ENCODE measurements at places on chromosomes 13 and 19. TPM values are rescaled to one million over a fixed set of nuclear protein-coding genes. Genes with fewer than 3 reads are reported as not detected.

DCT gene
- 0.83 TPM for total RNA-seq

PRR19 gene
- total RNA-seq, result 0.16 TPM

NDFIP2 gene
- total RNA-seq, result 19.5 TPM

HIPK4 gene
- total RNA-seq, result 0.14 TPM

ENOX1 gene
- 0.61 TPM for total RNA-seq

- DNase-seq, result no peak
Measured at GRCh38 chr13:99370481-99371275, 63.5 kb upstream of the GPR183 start.

DNA sequence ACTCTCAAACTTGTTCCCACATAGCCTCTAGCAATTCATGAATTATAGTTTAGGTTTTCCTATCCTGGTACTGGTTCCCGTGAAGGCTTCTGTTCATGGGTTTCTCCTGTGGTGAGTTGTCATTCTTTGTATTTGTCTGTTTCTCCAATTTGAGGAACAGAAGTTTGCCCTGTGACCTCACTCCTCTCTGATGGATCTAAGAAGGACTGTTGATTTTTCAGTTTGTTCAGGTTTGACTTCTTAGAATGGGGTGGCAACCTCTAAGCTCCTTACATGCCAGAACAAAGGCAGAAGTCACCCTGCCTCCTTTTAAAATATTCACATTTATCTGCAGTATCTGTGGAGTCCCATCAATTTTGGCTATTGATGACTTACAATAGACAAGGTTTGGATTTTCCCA is 354.0 kb downstream of the SPRY2 start:
- no peak for DNase-seq

GRCh38 chr13:40519637-40520036 is 146.8 kb downstream of the FOXO1 start:
- no peak for DNase-seq

- DNase-seq, result peak; percentile 71
Measured at GRCh38 chr19:4338441-4339355, at the start of gene STAP2. TSS of gene STAP2 (minus strand) at chr19:4338827. CDS start at chr19:4338753, 74 bp downstream.

GRCh38 chr13:59863621-59864020 is 300.1 kb downstream of the DIAPH3 start:
- DNase-seq, result no peak

DNA sequence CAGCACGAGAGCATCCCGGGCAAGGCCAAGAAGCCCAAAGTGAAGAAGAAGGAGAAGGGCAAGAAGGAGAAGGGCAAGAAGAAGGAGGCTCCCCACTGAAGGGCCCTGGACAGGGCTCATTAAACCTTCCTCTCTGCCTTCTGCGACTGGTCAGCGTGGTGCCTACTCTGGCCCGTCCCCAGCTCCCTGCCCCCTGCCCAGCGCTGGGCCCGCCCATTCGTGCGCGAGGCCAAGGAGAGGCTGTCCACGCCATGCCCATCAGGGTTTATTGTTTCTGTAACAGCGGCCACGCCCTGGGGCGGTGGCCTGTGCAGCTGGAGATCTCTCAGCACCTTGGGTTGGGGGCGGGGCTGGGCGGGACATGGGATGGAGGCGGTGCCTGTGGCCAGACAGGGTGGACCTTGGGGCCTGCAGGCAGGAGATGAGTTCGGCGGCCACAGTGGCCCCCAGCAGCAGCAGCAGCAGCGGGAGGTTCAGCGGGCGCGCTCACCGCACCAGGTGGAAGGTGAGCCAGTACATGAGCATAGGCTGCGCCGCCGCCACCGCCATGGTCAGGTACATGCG is 897 bp downstream of the C19orf33 start:
- peak; percentile 89 for DNase-seq

DNA sequence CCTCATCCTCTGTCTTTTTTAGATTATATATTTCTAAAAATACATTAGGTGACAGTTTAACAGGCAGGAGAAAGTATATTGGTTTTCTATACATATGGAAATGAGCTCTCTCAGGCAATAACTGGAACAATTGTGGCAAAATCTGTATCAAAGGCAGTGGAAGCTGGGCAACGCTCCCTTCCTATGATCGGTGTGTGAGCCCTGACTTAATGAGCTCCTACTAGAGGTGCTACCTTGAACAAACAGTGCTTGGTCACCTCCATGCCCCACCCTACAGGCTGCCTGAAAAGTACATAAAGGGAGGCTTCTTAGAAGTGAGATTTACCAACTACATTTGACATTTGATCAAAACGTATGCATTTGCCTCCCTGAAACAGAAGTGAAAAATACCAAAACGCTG is 185.3 kb downstream of the EFNB2 start:
- DNase-seq, result no peak

DNA sequence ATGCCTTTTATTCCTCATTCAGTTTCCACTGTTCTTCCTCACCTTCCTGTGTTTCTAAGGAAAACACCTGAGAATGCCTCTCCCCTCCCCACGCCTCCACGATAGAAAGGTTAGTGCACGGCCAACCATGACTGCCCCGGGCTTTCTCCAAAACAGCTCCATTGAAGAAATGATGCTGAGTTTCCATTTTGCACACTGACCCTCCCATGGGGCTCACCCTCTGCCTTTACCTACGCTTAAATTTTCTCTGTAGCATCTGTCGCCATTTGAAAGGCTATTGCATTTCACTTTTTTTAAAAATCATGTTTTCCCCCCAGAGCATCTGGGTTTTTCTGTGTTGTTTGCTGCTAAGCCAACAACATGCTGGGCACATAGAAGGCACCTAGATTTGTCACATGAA is 48.2 kb downstream of the ABCC4 start:
- DNase-seq, result no peak

GRCh38 chr19:48292798-48293197 is 22.9 kb downstream of the ZNF114 start:
- no peak for DNase-seq

GRCh38 chr19:40690050-40690692 is at the start of gene NUMBL:
TSS of gene NUMBL (minus strand) at chr19:40690651. CDS start at chr19:40690483, 168 bp downstream.
- no peak for DNase-seq

DNA sequence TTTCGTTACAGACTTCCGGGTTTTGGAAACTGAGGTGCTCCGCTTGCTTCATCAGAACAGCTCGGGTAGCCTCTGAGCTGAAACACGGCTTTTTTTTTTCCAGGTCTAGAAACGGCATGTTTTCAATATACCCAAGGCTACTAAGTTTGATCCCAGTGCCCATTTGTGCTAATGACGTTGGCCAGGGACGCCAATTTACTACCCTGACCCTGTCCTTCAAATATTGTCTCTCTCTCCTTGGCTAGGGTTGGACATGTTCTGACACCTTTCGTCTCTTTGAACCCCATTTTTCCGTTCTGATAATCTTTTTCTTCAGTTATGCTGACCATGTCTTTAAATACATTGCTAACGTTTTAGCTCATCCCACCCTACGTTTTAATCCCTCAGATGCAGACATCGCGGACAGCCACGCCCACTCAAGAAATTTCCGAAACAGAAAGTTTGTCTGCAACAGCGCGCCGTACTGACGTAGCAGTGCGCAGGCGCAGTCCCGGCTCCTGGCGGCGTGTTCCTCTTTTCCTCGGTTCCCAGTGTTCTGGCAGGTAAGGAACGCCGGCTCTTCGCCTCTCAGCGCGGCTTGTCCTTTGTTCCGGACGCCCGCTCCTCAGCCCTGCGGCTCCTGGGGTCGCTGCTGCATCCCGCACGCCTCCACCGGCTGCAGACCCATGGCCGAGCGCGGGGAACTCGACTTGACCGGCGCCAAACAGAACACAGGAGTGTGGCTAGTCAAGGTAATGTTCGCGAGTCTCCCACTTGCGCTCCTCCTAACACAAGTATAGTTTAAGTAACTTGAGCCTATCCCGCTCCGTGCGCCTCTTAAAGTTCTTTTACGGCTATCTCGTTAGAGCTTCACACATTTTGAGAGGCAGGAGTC is at the start of gene GTF2F2:
Gene GTF2F2 (plus strand): TSS at position 520 of the 874 bp plus-strand sequence. CDS start 146 bp downstream, at position 666.
- peak; percentile 96 for DNase-seq

DNA sequence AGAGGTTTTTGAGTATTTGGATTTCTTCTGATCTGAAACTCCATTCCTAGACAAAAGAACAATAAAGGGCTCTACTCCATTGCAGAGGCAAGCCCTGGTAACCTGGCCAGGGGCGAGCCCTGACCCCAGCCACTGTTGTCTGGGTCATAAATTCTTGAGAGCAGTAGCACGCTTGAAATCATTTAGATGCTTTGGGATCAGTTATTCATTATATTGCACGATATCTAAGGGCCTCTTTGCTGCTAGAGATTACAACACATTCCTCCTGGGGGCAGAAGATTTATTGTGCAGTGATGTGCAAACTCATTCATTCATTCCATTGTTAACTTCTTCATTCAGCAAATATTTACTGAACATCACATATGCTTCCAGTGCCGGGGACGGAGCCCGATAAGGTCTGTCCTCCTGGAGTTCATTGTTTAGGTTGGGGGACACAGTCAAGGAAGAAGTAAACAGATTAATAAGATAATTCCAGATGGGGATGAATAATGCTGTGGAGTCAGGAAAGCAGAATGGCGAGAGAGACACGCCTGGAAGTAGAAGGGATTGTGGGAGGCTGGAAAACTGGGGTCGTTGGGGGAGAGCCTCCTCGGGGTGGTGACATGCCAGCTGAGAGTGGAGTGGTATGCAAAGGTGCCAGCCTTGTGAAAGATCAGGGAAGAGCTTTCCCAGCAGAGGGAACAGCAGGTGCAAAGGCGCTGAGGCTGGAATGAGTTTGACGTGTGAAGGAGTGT is 34.9 kb downstream of the SIPA1L3 start:
- DNase-seq, result no peak

DNA sequence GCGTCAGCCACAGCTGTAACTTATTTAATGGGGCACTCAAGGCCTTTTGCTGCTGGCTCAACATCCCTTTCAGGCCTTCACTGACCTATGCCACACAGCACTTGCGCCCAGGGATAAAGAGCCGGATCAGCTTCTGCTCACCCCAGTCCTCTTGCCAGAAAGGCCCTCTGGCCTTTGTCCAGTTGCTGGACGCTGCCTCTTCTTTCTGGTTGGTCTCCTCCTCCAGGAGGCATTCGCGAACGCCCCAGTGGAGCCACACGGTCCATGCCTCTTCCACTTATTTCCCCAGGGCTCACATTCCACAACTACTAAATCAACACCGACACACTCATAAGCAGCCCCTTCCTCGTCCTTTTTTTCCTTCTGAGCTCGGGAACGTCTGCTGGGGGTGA is 3.7 kb upstream of the ZNF329 start:
- peak; percentile 60 for DNase-seq

DNA sequence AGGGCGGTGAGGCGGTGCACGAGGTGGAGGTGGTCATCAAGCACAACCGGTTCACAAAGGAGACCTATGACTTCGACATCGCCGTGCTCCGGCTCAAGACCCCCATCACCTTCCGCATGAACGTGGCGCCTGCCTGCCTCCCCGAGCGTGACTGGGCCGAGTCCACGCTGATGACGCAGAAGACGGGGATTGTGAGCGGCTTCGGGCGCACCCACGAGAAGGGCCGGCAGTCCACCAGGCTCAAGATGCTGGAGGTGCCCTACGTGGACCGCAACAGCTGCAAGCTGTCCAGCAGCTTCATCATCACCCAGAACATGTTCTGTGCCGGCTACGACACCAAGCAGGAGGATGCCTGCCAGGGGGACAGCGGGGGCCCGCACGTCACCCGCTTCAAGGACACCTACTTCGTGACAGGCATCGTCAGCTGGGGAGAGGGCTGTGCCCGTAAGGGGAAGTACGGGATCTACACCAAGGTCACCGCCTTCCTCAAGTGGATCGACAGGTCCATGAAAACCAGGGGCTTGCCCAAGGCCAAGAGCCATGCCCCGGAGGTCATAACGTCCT is 9.4 kb upstream of the PROZ start:
- no peak for DNase-seq

DNA sequence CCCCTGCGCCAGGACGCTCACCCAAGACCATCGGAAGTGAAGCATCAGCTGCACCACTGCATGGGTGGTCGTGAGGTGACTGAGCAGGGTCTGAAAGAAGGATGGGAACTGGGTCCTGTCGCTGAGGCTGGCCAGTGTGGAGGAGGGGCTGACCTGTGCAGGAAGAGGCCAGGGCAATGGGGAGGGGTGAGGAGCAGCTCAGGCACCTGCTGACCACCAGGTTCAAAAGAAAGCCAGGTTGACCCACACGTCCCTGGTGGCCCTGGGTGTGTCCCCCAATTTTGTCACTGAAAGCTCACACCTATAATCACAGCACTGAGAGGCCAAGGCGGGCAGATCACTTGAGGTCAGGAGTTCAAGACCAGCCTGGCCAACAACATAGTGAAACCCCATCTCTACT is 13.7 kb upstream of the ZSCAN1 start:
- no peak for DNase-seq

GRCh38 chr19:44984005-44984404 is 17.3 kb upstream of the RELB start:
- DNase-seq, result no peak

DNA sequence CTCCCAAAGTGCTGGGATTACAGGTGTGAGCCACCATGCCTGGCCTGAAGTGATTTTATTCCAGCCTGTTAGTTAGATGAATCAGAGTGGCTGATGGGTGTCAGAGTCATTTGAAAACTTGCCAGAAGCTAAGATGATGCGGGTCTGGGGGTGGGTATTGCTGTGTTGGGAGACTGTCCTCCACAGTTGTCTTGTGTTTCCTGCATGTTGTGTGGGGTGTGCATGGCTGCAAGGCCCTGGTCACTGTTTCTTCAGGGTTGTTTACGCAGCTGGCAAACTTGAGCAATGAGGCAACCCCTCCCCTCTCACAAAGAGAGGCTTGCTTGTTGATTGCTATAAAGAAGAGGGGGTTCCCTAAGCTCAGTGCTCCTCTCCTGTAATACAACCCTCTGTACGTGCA is 71.8 kb downstream of the TRPM4 start:
- no peak for DNase-seq

Measured in pancreas (tissue), 10 donors.